Spleen (tissue), 13 donors: ENCODE measurements at places on chromosomes 7 and 10. TPM values are rescaled to one million over a fixed set of nuclear protein-coding genes. Genes with fewer than 3 reads are reported as not detected.
A peak's percentile ranks its signal among the peaks of the same experiment; 100 is the strongest.

DNA sequence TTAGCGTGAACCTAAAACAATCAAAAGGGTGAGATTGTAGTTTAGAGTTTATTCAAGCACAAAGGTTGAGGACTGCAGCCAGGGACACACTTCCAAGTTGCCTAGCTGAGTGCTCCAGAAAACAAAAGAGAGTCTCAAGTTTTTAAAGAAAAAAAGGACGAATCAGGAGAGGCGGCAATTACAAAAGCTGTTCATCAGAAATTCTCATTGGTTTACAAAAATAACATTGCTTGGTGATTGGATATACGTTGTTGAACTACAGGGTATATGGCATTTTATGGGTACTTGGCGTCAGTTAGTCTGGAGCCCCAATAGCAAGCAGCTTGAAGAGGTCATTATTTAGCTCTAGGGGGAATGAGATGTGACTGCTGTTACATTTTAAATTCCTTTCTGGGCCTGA, 11.5 kb downstream of the ZNF438 start:
- no peaks in the 10 kb centered on the region for H3K36me3 ChIP-seq
- H3K4me1 ChIP-seq: no peaks in the 10 kb centered on the region
- no peak for DNase-seq
- no peaks in the 10 kb centered on the region for H3K27me3 ChIP-seq

Gene NXPH1
- not detected for total RNA-seq

DNA sequence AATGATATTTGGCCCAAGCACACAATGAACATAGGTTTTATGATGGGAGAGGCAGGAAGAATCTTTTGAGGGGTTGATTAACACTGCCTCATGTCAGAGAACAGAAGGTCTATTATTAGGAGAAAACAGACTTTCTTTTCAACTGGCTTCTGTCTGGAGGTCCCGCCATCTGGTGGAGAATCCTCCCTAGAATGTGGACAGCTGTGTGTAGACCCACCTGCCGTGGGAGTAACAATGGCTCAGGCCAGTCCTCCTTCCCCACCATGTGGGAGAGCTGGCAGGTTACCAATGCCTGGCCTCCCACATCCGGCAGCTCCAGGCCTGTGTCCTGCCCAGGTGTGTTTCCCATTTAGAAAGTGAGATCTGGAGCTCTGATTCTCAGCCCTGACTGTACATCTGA, 70.4 kb upstream of the AOAH start:
- no peak for DNase-seq
- no peaks in the 10 kb centered on the region for H3K27me3 ChIP-seq

DNA sequence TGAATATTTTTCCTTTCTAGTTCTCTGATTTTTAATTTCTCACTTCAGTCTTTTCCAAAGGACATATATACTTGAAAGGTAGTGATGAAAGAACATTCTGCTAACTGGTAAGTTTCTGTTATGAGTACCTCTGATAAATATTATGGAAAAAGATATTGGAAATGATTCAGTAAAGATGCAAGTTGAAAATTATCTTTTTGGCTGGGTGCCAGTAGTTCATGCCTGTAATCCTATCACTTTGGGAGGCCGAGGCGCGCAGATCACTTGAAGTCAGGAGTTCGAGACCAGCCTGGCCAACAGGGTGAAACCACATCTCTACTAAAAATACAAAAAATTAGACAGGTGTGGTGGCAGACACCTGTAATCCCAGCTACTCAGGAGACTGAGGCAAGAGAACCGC, 62.1 kb downstream of the ANKRD26 start:
- H3K4me3 ChIP-seq: no peak overlapping the region
- peaks cover 5% of the 10 kb centered on the region for H3K36me3 ChIP-seq
- no peaks in the 10 kb centered on the region for H3K4me1 ChIP-seq
- DNase-seq: no peak
- H3K27ac ChIP-seq: no peak overlapping the region

GRCh38 chr7:81175275-81175940, 256.6 kb upstream of the SEMA3C start:
- H3K27me3 ChIP-seq: no peaks in the 10 kb centered on the region
- H3K4me3 ChIP-seq: no peak overlapping the region
- H3K27ac ChIP-seq: no peak overlapping the region
- no peaks in the 10 kb centered on the region for H3K36me3 ChIP-seq

DNA sequence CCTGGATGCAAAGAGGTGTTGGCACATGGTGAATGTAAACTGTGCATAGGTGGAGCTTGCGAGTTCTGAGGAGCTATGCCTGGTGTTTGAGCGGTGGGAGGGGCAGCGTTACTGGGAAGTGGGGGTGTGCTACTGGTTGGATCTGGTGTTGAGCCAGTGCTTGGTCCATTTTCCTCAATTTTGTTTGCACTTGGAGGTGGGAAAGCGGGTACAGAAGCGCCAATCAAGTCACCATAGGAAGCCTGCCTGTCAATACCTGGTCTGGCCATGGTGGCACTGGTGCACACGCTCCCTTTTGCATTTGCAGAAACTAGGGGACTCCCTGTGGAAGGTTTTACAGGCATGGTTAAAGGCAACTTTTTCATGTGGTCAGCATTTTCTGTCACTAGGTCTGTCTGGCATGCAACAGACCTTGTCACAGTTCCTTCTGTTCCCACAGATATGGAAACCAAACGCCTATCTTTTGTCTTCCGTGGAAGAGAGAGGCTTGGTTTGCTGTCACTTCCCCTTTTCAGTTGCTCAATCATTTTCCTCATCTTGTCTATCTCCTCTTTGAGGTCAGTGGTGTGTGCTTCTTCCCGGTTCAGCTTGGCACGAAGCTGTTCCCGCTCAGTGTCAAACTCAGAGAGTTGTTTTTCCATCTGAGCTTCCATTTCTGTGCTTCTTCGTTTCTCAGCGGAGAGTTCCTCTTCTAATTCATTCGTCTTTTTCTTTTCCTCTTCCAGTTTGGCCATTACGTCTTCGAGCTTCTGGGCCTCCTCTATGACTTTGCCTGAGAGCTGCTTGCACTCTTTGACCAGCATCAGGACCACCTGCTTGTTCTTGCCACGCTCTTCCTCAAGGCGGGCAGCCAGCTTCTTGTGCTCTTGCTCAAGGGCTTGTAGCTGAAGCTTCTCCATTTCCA, 81.1 kb downstream of the CTTNBP2 start:
- H3K27me3 ChIP-seq: no peaks in the 10 kb centered on the region
- DNase-seq: no peak
- peak overlapping the region; percentile 62 for H3K27ac ChIP-seq

DNA sequence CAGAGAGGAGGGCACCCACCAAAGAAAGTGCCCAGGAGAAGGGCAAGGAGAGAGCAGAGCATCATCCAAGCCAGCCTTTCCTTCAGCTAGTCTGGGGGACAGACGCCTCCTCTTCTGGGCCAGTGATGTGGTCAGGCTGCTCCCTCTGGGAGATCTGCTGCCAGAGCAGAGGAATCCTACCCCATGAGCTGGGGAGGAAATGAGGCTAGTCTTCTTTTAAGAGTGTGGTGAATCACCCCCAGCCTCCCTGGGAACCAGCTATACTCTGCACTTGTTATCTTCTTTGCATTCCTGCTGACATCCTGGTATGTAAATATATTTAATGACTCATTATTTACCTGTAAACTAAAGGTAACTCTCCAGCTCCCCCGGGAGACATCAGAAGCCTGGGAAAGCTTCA, 41.6 kb upstream of the EPHB6 start:
- H3K27me3 ChIP-seq: no peaks in the 10 kb centered on the region
- H3K4me1 ChIP-seq: peaks cover 54% of the 10 kb centered on the region
- H3K27ac ChIP-seq: no peak overlapping the region
- no peak for DNase-seq
- H3K36me3 ChIP-seq: no peaks in the 10 kb centered on the region
- H3K4me3 ChIP-seq: no peak overlapping the region

Gene MOSPD3
- total RNA-seq: 13.4 TPM

DNA sequence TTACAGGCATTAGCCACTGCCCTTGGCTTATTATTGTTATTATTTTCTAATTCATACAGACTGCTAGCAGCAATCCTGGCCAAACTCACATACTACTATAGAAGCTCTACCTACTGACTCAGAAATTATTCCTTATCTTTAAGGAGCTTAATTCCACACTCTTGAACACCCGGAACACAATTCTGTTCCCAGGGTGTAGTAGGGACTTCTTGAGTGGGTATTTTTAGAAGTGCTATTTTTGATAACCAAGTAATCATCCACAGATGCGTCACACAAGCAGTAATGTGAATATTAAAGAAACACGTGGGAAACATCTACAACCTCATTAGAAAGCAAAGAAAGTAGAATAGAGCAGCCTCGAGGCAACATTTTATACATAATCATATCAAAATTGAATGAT, 149.2 kb downstream of the PTEN start:
- no peak overlapping the region for H3K4me3 ChIP-seq
- no peak overlapping the region for H3K27ac ChIP-seq
- H3K4me1 ChIP-seq: no peaks in the 10 kb centered on the region
- no peaks in the 10 kb centered on the region for H3K27me3 ChIP-seq

DNA sequence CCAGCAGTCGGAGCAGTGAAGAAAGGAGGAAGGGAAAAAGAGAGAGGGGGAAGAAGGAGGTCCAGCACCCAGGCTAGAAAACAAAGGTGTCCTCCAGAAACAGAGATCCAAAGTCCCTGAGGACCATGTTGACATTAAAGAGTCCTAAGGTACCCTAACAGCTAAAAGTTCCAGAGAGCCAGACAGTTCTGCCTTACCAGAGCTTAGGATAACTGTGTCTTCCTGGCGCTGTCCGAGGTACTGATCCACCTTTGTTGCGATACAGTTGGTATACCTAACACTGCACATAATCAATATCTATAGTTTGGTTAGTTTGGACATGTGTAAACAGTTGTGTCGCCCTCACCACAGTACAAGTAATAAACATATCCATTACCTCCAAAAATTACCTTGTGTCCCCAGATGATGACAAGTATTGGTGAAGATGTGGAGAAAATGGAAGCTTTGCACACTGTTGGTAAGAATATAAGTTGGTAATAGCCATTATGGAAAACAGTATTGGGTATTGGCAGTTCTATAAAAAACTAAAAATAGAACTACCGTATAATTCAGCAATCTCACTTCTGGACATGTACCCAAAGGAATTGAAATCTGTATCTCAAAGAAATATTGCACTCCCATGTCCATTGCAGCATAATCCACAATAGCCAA, 59.8 kb downstream of the GRID1 start:
- peak; percentile 6 for DNase-seq
- H3K36me3 ChIP-seq: no peaks in the 10 kb centered on the region
- no peak overlapping the region for H3K27ac ChIP-seq
- H3K4me3 ChIP-seq: no peak overlapping the region
- H3K4me1 ChIP-seq: no peaks in the 10 kb centered on the region
- H3K27me3 ChIP-seq: no peaks in the 10 kb centered on the region

Gene SP8
- not detected for total RNA-seq
